ENCODE measurements at places on chromosomes 13 and 19.

DNA sequence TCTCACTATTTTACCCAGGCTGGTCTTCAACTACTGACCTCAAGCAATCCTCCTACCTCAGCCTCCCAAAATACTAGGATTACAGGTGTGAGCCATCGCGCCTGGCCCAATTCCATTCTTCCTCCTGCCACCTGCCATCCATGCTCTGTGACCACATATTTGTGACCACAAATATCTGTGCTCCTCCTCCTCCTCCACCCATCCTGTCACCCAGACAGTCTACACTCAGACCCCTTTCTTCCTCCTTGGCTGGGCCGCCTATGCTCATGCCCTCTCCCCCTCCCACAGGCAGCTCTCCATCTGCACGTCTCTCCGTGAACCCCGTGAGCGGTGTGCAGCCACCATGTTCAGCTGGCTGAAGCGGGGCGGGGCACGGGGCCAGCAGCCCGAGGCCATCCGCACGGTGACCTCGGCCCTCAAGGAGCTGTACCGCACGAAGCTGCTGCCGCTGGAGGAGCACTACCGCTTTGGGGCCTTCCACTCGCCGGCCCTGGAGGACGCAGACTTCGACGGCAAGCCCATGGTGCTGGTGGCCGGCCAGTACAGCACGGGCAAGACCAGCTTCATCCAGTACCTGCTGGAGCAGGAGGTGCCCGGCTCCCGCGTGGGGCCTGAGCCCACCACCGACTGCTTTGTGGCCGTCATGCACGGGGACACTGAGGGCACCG lies 3.2 kb downstream of the EHD2 start:
- DNase-seq, result no peak

GRCh38 chr13:52061587-52061986 lies 37.1 kb downstream of the UTP14C start:
- no peak for DNase-seq

- no peak for DNase-seq
Observed at GRCh38 chr19:13693889-13694288, 70.4 kb upstream of the MRI1 start.

GRCh38 chr19:17873786-17874757 lies 2.3 kb downstream of the SLC5A5 start:
- DNase-seq, result peak; percentile 37

- DNase-seq, result no peak
Observed at GRCh38 chr13:111919286-111919685, 147.7 kb upstream of the SOX1 start.

DNA sequence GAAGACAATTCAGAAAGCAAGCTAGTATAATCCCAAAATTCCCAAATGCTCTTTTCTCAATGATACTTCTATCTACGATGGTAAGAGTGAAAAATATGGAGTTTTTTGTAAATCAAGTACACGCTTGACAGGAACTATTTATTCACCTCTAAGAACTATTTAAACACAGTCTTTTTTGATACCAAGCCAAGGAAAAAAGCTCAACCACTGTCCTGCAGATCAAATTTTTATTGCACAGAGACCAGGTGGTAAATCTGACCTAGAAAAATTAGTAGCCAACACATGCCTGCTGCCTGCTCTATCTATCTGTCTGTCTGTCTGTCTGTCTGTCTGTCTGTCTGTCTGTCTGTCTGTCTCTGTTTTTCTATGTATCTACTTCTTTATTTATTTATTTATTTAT lies 292.2 kb downstream of the MZT1 start:
- DNase-seq, result no peak

DNA sequence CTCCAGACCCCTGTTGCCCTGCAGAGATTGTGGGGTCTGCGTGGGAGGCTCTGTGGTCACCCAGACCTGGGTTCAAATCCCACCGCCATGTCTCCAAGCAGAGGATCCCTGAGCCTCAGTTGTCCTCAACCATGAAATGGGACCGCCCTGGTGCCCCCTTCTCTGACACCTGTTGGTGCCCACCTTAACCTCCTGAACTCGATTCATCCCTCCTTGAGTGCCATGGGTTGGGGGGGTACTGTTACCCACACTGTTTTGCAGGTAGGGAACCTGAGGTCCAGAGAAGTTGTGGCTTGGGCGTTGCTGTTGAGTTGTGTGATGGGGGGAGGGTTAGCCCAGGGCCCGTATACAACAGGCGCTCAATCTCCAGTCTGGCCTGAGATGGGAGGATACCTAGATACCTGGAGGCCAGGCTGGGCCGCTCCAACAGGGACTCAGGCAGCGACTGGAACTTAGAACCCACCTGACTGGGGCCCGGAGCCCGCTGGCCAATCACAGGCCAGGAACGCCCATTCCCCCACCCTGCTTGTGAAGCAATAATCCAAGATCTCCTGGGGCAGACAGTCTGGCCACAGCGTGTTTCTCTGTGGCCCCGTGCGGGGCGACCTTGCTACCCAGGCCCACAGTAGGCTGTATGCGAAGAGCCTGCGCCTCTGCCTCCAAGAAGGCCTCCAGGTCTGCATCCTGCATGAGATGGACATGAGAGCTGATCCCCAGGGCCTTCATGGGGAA lies 2.8 kb downstream of the ARID3A start:
- DNase-seq, result no peak

GRCh38 chr19:44112802-44113137 lies 429 bp upstream of the ZNF225 start:
- no peak for DNase-seq

DNA sequence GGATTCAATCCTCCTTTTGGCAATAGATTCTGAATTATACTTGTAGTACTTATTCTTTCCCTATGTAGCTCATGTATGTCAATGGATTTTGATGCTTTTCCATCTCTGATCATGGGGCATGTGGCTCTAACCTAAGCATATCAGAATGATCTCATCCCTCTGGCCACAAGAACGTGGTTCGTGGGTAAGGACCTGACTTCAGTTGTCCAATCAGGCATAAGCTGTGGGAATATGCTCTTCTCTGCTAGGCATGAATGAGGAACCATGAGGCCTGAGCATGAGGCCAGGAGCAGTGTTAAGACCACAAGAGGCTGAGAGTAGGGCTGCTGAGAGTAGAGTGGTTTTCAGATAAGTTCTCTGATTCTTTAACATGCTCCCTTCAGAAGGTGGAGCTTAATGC lies 292.4 kb upstream of the TSHZ3 start:
- peak; percentile 37 for DNase-seq

GRCh38 chr19:2055931-2056836 lies 5.1 kb upstream of the MKNK2 start:
- DNase-seq, result no peak

GRCh38 chr13:75151081-75151643 lies 330.8 kb downstream of the TBC1D4 start:
- no peak for DNase-seq

DNA sequence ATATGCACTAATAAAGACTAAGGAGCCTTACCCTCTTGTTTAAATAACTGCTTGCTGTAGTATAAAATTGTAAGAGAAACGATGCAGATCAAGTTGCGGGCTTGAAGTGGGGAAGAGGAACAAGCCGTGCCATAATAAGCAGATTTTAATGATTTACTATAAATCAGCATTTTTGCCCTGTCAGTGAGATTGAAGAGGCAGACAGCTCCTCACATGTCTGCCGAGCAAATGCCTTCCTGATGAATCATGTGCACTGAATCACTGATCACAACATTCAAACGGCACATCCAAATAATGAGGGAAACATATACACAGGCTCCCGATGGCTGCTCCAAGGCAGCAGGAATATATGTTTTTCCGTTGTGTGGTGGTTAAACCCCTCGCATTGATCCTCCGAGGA lies 282.9 kb downstream of the TSHZ3 start:
- peak; percentile 76 for DNase-seq

DNA sequence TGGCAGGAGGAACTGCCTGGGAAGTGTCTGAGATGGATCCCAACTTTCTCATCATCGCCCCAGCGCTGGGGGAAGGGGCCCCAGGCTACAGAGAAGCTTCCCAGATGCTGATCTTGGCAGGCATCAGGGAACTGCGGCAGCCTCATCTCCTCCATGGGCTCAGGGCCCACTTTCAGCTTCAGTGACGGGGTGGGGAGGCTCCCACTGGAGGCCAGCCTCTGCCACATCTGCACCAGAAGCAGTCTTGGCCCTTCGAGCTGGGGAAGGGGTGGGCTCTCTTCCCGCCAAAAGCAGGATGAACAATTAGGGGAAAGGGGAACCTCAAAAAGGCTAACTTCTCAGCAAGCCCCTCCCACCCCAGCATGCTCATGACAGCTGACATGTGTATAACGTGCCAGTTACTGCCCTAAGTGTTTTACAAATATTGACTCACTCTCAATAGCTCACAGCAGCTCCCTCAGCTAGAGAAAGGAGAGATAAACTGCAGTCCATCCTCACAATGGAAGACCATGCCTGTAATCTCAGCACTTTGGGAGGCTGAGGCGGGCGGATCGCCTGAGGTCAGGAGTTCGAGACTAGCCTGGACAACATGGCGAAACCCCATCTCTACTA lies 7.1 kb upstream of the S1PR2 start:
- no peak for DNase-seq

GRCh38 chr19:35219008-35219407 lies 9.5 kb downstream of the FAM187B start:
- DNase-seq, result no peak

GRCh38 chr19:8503510-8503909 lies 1.1 kb upstream of the PRAM1 start:
- DNase-seq, result no peak

DNA sequence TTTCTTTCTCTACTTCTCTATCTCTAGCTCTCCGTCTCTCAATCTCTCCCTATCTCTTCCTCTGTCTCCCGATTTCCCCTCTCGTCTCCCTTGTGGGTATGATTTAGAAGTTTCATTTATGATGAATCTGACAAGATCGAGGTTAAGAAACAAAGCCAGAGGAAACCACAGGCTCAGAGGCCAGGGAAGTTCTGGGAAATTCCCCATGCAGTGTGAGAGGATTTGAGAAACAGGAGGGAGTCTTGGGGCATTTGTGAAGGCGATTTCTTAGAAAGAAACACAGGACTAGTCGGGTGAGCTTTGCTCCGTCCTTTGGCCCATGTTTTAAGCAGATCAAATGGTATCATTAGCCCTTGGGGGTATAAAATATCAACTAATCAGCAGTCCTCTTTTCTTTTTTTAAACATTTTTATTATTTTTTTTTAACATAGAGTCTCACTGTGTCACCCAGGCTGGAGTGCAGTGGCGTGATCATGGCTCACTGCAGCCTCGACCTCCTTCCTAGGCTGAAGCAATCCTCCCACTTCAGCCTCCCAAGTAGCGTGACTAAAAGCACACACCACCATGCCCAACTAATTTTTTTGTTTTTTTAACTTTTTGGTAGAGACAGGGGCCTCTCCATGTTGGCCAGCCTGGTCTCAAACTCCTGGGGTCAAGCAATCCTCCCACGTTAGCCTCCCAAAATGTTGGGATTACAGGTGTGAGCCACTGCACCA lies 25.8 kb downstream of the TNFSF9 start:
- DNase-seq, result peak; percentile 84

DNA sequence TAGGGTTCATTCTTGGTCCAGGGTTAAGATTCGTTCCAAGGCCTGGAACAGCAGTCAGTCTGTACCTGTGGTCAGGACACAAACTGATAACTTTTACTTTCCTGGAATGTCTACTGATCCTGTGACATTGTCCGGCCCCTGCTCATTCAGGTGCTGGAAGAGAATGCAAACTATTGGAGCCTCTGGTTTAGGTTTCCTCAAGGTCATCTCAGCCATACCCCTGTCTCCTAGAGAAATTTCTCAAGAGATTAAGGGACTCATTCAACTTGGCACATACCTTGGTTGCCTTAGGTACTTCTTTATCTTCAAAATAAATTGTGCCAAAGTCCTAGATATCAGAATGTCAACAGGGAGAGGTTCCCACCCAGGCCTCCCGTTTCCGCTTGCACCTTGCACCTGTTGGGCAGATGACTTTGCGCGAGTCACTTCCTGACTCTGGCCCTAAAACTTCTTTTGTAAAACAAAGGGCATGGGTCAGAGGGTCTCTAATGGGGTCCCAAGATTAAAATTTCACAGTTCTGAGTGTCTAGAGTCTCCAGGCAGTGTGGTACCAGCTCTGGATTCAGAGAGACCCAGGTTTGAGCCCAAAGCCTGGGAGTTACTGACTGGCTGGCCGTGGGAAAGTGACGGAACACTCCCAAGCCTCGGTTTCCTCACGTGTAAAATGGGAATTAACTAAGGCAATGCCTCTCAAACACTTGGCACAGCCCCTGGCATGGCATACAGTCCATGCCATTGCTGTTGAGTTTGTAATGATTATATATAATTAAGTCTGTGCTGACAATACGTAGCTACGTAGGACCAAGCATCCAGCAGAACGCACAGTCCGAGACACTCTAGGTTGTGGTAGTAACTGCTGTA lies 25.8 kb upstream of the CYP2S1 start:
- no peak for DNase-seq

- DNase-seq, result no peak
Observed at GRCh38 chr19:7304200-7304599, 10.0 kb upstream of the INSR start.

- DNase-seq, result no peak
Observed at GRCh38 chr19:54282686-54283470, 2.0 kb upstream of the LILRB2 start.

GRCh38 chr19:39410017-39410830 lies 2.2 kb upstream of the PLEKHG2 start:
- no peak for DNase-seq

DNA sequence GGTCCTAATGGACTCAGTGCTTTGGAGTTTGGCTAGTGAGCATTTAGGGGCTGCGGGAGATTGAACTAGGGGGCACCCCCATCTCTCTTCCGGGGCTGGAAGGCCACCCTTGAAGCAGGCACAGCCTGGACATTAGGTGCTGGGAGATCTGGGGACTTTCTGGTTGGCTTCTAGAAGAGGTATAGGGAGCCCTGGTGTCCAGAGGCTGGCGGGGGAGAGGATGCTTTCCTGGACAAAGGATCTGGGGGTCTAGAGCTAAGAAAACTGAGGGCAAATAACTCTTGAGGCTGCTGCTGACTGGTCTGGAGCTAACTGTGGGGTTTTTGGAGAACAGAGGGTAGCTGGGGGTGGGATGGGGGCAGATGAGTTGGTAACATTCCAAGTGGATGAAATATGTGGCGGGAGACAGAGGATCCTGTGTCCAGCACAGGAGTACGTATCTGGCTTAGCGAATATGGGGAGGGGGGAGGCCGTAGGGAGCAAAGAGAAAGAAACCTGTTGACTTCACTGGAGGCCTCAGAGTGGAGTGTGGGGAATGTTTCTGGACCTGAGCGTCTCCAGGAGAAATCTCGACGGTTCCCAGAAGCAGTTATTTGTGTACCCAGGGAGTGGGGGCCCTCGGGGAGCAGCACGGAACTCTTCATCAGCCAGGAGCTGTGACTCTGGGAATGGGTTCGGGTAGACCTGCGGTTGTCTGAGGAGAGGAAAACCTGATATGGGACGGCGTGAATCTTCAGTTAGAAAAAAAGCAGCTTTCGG lies 1.4 kb downstream of the HNRNPUL1 start:
- peak; percentile 16 for DNase-seq

DNA sequence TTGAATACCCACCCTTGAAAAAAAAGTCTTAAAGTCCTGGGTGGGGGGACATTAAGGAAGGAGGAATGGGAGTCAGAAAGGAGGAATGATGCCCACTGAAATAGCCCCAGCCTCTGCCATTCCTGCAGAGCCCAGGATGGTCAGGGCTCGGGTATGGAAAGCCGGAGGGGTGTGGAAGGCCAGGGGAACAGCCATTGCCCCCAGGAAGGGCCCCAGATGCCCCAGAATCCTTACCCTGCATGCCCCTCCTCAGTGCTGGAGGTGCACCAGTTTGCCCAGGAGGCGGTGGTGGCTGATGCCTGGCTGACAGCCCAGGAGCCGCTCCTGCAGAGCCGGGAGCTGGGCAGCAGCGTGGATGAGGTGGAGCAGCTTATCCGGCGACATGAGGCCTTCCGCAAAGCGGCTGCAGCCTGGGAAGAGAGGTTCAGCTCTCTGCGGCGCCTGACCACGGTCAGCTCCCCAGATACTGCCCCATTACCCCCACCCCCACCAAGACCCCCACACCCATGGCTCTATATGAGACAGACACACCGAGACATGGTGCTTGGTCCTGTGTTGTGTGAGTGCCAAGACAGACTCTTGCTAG lies 10.7 kb upstream of the SHKBP1 start:
- no peak for DNase-seq
